ENCODE measurements at places on chromosomes 7 and 10.

GRCh38 chr7:2403718-2404648 lies 572 bp downstream of the CHST12 start:
- peak; percentile 70 for DNase-seq

DNA sequence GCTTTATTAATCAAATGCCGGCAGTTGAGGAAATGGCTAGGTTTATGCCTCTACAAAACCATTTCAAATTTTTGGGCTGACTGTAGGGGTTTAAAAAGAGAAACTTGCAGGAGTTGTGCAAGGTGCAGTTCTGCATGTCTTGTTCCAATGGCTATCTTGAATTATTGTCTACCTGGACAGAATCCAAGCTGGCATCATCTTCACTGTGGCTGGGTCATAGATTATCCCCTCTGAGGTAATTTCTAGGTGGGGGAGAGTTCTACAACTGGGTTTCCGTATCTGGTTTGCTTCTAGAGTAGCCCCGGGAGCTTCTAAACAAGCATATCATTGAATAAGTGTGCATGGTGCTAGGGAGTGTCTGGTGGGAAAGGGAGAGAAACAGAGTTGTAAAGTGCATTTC lies 16.9 kb downstream of the BET1 start:
- no peak for DNase-seq

DNA sequence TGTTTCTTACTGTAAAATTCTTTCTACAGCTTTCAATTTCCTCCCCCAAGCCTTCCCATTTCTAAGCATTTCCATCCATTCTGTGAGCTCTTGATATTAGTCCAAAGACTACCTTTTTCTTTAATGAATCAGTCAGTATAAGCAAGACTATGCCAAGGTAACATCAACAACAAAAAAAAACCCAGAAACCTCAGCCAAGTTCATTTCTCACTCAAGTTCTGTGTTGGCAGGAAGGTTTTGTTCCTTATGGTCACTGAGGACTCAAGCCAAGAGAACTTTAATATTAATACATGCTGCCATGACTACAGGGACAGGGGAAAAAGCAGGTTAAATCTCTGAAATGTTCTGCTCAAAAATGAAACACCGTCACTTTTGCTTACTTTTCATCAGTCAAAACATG lies 621.2 kb upstream of the NRP1 start:
- DNase-seq = no peak

- DNase-seq = no peak
Measured at GRCh38 chr7:28483908-28484605, 71.7 kb downstream of the CREB5 start.

DNA sequence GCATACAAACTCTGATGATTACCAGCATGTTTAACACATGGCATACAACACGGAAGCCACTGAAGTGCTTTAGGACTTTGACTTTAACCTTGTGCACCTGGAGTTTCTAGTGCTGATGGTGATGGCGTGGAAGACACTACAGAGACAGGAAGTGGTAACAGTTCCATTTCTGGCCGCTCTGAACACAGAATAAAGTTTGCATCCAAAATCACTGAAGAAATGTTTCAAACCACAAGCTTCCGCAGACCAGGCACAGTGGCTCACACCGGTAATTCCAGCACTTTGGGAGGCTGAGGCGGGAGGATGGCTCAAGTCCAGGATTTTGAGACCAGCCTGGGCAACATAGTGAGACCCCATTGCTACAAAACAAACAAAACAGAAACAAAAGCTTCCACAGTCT lies 40.3 kb upstream of the TNPO3 start:
- DNase-seq = no peak
